ENCODE measurements at places on chromosomes 1 and 21. TPM values are rescaled to one million over a fixed set of nuclear protein-coding genes. Genes with fewer than 3 reads are reported as not detected.

DNA sequence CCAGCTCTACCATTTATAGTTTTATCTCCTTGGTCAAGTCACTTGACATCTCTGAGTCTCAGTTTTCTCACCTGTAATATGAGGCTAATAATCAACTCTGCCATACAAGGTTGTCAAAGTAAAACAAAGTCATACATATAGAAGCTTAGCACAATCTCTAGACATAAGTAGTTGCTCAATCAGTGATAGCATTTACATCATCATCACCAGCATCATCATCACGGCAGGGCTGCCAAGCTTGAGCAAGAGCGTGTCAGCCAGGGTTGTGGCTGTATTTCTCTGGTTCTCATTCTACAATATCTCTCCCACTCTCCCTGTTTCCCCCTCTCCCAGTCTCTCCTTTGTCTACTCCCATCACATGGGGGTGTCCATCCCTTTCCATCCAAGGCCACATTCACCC, 41.7 kb upstream of the COA6 start:
- no peak for DNase-seq

Gene FCRL1
- total RNA-seq, result 0.49 TPM

Gene GUK1
- total RNA-seq, result 299 TPM

Gene ERVH48-1
- not detected for total RNA-seq

Gene LPAR3
- 18.7 TPM for total RNA-seq

Gene ENAH
- 62.4 TPM for total RNA-seq

GRCh38 chr1:111967067-111967690, 22.3 kb downstream of the KCND3 start:
- no peak for DNase-seq

DNA sequence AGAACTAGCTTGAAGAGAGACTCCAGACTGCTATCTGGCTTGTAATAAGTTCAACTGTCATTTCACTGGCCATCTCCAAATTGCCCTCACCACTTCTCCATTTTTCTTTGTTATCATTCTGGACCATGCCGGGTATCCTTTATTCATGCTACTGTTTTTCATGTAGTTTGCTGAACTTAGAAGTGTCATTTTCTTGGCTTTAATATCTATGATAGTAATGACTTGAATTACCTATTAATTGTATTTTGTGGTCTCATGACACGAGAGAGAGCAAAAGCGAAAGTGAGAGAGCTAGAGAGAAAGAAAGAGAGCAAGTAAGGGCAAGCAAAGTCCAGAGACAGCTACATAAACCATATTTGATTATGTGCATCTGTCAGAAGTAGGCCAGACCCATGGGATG, 184.9 kb upstream of the ATP1B1 start:
- DNase-seq, result no peak

GRCh38 chr1:171738911-171739310, 3.0 kb downstream of the VAMP4 start:
- no peak for DNase-seq

Gene PPFIA4
- 11.5 TPM for total RNA-seq
